ENCODE measurements at places on chromosomes 7 and 10. TPM values are rescaled to one million over a fixed set of nuclear protein-coding genes. Genes with fewer than 3 reads are reported as not detected.

CYP3A4 gene
- total RNA-seq = not detected

KIAA1217 gene
- total RNA-seq = 3.1 TPM

MSMB gene
- total RNA-seq = not detected

FEZF1 gene
- not detected for total RNA-seq

GPRIN2 gene
- total RNA-seq = 24.9 TPM

NEUROG3 gene
- not detected for total RNA-seq

COL17A1 gene
- 1.8 TPM for total RNA-seq

PAX4 gene
- not detected for total RNA-seq

SUN3 gene
- total RNA-seq = not detected

HNRNPF gene
- total RNA-seq = 344 TPM

SPDYE11 gene
- total RNA-seq = not detected

WNT8B gene
- total RNA-seq = 0.07 TPM

LRRC18 gene
- total RNA-seq = not detected

SEMA3C gene
- total RNA-seq = 76.0 TPM

WDFY4 gene
- not detected for total RNA-seq

GJD4 gene
- total RNA-seq = not detected

PIK3AP1 gene
- 0.92 TPM for total RNA-seq

ARHGEF5 gene
- 1.6 TPM for total RNA-seq

PLXDC2 gene
- 0.06 TPM for total RNA-seq

ECHDC3 gene
- 9.0 TPM for total RNA-seq

SPDYE1 gene
- total RNA-seq = not detected

APBB1IP gene
- total RNA-seq = 8.5 TPM

EPO gene
- total RNA-seq = not detected

LRMDA gene
- 4.2 TPM for total RNA-seq

CALHM3 gene
- 0.45 TPM for total RNA-seq

TMEM196 gene
- total RNA-seq = not detected

DPYSL4 gene
- total RNA-seq = 16.6 TPM

LFNG gene
- total RNA-seq = 12.7 TPM

BRAT1 gene
- 39.5 TPM for total RNA-seq

MINDY4 gene
- total RNA-seq = 3.4 TPM

VWC2 gene
- not detected for total RNA-seq

SCART1 gene
- total RNA-seq = 0.19 TPM

MRLN gene
- total RNA-seq = not detected

GFRA1 gene
- 12.3 TPM for total RNA-seq

COBL gene
- total RNA-seq = 4.9 TPM

MBLAC1 gene
- 2.3 TPM for total RNA-seq

EFCAB10 gene
- total RNA-seq = 3.2 TPM

TMEM139 gene
- total RNA-seq = 1.2 TPM

CYP2E1 gene
- total RNA-seq = 0.19 TPM

OPN1SW gene
- not detected for total RNA-seq

GIMAP6 gene
- not detected for total RNA-seq

TACC2 gene
- total RNA-seq = 91.1 TPM

VAX1 gene
- 1.3 TPM for total RNA-seq

ZNF488 gene
- total RNA-seq = 15.0 TPM

ZNF394 gene
- total RNA-seq = 19.0 TPM

CD36 gene
- 0.21 TPM for total RNA-seq

TUBGCP2 gene
- total RNA-seq = 49.9 TPM

PTEN gene
- 48.3 TPM for total RNA-seq

AKR1C1 gene
- 514 TPM for total RNA-seq

PCLO gene
- total RNA-seq = 0.91 TPM

GNG11 gene
- 33.6 TPM for total RNA-seq
